ENCODE measurements at places on chromosomes 6 and 20. TPM values are rescaled to one million over a fixed set of nuclear protein-coding genes. Genes with fewer than 3 reads are reported as not detected.

DNA sequence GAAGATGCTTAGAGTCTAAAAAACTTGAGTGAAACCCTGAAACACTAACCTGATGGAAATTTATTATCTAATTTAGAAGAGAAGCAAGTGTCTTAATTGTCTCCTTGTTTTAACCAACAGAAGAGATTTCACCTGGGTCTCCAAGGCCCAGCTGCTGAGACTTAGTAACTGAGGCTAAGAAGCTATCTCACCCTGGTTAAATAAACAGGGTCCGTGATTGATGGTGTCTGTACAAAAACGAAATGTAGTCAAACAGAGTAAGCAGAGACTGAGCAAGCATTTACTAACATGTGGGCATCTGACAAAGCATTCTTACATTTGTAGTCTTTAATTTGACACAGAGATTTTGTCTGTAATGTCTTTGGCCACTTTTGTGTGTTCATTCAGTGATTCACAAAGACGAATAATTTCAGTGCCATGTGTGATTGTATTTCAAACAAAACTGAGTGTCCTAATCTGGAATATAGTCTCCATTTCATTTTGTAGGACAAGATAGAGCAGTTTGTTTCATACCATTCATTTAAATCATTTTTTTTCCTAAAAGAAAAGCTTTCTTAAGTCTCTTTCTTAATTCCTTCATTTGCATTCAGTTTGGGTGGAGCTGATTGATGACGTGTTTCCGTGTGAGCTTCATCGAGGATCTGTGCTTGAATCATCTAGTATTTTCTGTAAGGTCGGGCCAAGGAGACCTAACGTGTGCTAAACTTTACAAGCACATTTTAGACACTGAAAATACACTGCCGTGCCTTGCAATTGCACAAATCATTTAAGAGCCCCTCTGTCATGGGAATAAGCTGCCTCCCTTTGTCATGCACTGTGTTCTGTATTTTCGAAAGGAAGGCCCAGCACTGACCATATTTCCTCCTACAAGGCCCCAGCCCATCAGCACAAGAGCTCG lies 170.6 kb upstream of the QKI start:
- H3K27me3 ChIP-seq, result no peaks in the 10 kb centered on the region
- DNase-seq, result peak; percentile 52
- H3K4me3 ChIP-seq, result no peak overlapping the region
- no peak overlapping the region for H3K27ac ChIP-seq
- H3K4me1 ChIP-seq, result no peaks in the 10 kb centered on the region

Gene MICAL1
- total RNA-seq, result 57.8 TPM

DNA sequence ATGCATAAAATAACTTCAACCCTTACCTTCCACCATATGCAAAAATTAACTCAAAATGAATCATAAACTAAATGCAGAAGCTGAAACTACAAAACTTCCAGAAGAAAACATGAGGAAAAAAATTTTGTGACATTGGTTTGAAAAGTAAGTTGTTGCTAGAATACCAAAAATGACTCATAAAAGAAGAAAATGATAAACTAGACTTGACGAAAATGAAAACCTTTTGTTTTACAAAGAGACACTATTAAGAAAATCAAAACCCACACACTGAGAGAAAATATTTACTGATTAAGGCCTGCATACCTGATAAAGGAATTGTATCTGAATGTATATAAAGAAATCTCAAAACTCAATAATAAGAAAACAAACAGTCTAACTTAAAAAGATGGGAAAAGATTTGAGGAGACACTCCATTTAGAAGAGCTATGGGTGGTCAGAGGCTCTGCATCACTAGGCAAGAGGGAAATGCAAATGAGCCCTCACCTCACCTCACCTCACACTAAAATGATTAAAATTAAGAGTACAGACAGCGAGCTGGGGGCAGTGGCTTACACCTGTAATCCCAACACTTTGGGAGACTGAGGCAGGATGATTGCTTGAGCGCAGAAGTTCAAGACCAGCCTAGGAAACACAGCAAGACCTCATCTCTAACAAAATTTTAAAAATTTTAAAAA lies 97.6 kb upstream of the CST7 start:
- H3K27ac ChIP-seq, result no peak overlapping the region
- no peak overlapping the region for H3K4me3 ChIP-seq
- DNase-seq, result no peak
- H3K27me3 ChIP-seq, result peaks cover 31% of the 10 kb centered on the region

Gene TMEM244
- total RNA-seq, result not detected

- no peak for DNase-seq
- H3K4me1 ChIP-seq, result peaks cover 17% of the 10 kb centered on the region
- H3K27ac ChIP-seq, result no peak overlapping the region
- H3K4me3 ChIP-seq, result no peak overlapping the region
Observed at GRCh38 chr6:134376785-134377184, 58.9 kb upstream of the SGK1 start.

- H3K27ac ChIP-seq, result no peak overlapping the region
- H3K4me1 ChIP-seq, result no peaks in the 10 kb centered on the region
- DNase-seq, result no peak
- H3K4me3 ChIP-seq, result no peak overlapping the region
- no peaks in the 10 kb centered on the region for H3K36me3 ChIP-seq
- peaks cover 17% of the 10 kb centered on the region for H3K27me3 ChIP-seq
Observed at GRCh38 chr6:109944448-109944847, 33.7 kb upstream of the GPR6 start.

DNA sequence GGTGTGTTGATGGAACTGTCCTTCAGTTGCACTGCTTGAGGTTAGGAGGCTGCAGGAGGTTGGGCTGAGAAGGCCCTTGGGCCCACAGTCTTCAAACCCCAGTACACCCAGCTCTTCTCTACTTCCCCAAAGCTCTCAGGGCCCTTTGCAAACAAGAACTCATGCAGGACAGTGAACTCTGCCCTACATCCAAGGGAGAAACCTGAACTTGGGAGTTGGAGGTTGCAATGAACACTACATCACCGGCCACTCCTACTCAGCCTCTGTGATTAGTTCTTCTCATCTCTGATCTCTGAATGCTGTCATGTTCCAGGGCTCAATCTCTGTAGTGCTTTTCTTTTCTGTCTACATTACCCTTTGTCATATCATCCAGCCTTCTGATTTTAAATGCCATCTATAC lies 148.5 kb upstream of the PDE7B start:
- DNase-seq, result no peak
- H3K36me3 ChIP-seq, result no peaks in the 10 kb centered on the region
- H3K27me3 ChIP-seq, result no peaks in the 10 kb centered on the region
- no peaks in the 10 kb centered on the region for H3K4me1 ChIP-seq
- H3K27ac ChIP-seq, result no peak overlapping the region

- no peak for DNase-seq
- no peak overlapping the region for H3K4me3 ChIP-seq
- H3K36me3 ChIP-seq, result no peaks in the 10 kb centered on the region
Observed at GRCh38 chr6:147195510-147195909, 8.7 kb upstream of the STXBP5 start.

Gene MOXD1
- total RNA-seq, result 528 TPM

Gene EDN1
- 1.8 TPM for total RNA-seq

Gene RIMS4
- not detected for total RNA-seq

- no peaks in the 10 kb centered on the region for H3K36me3 ChIP-seq
- H3K4me3 ChIP-seq, result no peak overlapping the region
- H3K27ac ChIP-seq, result no peak overlapping the region
- H3K27me3 ChIP-seq, result 0 out of 2 replicates have a peak, but pooled peaks cover 7% of the 10 kb centered on the region
- DNase-seq, result no peak
Observed at GRCh38 chr6:160863782-160864181, 127.8 kb upstream of the MAP3K4 start.

Gene RAB44
- total RNA-seq, result not detected

Gene PPP2R5D
- 39.1 TPM for total RNA-seq

Gene ZBTB46
- 3.9 TPM for total RNA-seq

- no peaks in the 10 kb centered on the region for H3K36me3 ChIP-seq
- no peak for DNase-seq
- H3K4me1 ChIP-seq, result 0 out of 2 replicates have a peak, but pooled peaks cover 6% of the 10 kb centered on the region
Observed at GRCh38 chr6:70857387-70858077, 99.3 kb downstream of the B3GAT2 start.

DNA sequence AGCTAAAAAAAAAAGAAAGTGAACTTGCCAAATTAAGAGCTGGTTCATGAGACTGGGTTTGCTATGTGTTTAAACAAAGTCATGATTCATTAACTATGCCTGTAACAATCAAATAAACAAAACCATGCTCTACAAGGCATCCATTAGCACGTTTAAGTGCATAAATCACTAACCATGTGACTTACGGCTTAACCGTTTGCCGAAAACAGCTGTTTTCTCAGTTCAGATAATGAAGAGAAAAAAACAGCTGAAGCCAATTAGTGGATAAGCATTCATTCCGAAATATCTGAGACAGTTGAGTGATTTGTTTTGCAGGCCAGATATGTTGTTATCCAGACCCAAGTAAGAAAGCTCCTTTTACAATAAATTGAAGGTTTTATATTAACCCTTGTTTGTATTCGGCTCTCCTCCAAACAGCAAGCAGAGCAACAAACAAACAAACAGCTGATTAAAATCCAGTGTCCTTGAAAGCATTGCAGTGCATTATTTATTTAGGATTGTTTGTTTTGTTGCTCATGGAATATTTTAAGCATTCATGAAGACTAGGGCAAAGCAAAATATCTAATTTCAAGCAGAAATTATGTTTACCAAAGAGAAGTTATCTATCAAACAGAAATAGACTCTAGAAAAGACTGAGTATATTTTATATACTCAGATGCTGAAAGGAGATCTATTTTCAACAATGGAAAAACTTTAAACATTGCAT lies 343.5 kb downstream of the RFPL4B start:
- peaks cover 18% of the 10 kb centered on the region for H3K4me1 ChIP-seq
- H3K27ac ChIP-seq, result peak overlapping the region; percentile 47
- no peaks in the 10 kb centered on the region for H3K36me3 ChIP-seq

GRCh38 chr6:17519120-17519519 lies 81.0 kb upstream of the FAM8A1 start:
- no peak overlapping the region for H3K4me3 ChIP-seq
- H3K36me3 ChIP-seq, result no peaks in the 10 kb centered on the region
- H3K4me1 ChIP-seq, result peaks cover 4% of the 10 kb centered on the region
- DNase-seq, result peak; percentile 28
- H3K27me3 ChIP-seq, result no peaks in the 10 kb centered on the region

GRCh38 chr20:63473555-63474449 lies 1.3 kb upstream of the KCNQ2 start:
- H3K27me3 ChIP-seq, result peaks cover 45% of the 10 kb centered on the region
- H3K27ac ChIP-seq, result no peak overlapping the region
- H3K4me3 ChIP-seq, result no peak overlapping the region
- no peak for DNase-seq

DNA sequence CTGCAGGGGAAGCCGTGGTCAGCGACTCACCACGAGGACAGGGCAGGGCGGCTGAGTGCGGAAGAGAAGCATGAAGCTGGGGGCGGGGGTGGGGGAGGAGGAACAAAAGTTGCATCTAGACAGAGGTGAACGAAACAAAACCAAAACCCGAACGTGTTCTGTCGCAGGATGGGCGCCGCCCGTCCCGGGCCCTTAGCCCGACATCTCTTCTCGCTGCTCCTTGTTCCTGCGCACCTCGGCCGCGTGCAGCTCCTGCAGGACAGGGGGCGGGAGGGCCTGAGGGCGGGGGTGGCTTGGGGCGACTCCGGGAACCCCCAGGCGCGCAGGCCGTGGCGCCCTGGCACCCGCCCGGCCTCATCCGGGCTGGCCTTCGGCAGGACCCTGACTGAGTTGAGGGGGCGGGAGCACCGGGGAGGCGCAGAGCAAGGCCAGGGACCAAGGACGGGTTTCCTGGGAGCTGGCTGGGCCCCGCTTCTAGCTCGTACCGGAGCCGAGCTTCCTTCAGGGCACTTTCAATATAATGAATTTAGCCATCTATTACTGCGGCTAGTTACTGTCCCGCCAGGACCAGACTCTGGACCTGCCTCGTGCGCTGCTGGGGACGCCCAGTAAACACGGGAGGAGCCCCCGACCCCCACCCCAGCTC lies 12.0 kb downstream of the STMN3 start:
- H3K4me3 ChIP-seq, result peak overlapping the region; percentile 41
- no peak overlapping the region for H3K27ac ChIP-seq
- H3K27me3 ChIP-seq, result no peaks in the 10 kb centered on the region
- DNase-seq, result no peak
- H3K36me3 ChIP-seq, result no peaks in the 10 kb centered on the region

DNA sequence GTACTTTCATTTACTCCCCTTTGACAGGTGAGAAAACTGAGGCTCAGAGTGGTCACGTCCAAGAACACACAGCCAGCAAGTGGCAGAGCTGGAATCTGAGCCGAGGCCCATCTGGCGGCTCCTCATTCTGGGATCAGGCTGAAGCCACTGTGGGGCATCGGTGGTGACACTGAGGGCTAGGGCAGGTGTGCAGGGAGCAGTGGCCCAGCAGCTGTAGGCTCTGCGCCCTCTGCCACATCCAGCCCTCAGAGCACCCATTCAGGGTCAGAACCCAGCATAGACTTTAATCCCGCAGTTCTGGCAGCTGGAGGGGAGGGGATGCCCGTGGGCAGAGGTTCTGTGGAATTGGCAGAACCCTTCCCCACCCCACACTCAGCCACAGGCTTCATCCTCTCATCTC lies 210.3 kb downstream of the PREX1 start:
- DNase-seq, result no peak
- H3K4me3 ChIP-seq, result no peak overlapping the region
- no peaks in the 10 kb centered on the region for H3K27me3 ChIP-seq
- H3K36me3 ChIP-seq, result no peaks in the 10 kb centered on the region
- H3K4me1 ChIP-seq, result peaks cover 7% of the 10 kb centered on the region

Gene SIGLEC1
- total RNA-seq, result not detected

Gene PAK5
- not detected for total RNA-seq

Gene HSPA1A
- 107 TPM for total RNA-seq

Gene STMN3
- total RNA-seq, result 26.8 TPM

GRCh38 chr20:54134445-54135220 lies 39.2 kb downstream of the CYP24A1 start:
- H3K36me3 ChIP-seq, result no peaks in the 10 kb centered on the region
- H3K4me3 ChIP-seq, result no peak overlapping the region
- no peaks in the 10 kb centered on the region for H3K27me3 ChIP-seq
- peak overlapping the region; percentile 90 for H3K27ac ChIP-seq
- H3K4me1 ChIP-seq, result peaks cover 29% of the 10 kb centered on the region

DNA sequence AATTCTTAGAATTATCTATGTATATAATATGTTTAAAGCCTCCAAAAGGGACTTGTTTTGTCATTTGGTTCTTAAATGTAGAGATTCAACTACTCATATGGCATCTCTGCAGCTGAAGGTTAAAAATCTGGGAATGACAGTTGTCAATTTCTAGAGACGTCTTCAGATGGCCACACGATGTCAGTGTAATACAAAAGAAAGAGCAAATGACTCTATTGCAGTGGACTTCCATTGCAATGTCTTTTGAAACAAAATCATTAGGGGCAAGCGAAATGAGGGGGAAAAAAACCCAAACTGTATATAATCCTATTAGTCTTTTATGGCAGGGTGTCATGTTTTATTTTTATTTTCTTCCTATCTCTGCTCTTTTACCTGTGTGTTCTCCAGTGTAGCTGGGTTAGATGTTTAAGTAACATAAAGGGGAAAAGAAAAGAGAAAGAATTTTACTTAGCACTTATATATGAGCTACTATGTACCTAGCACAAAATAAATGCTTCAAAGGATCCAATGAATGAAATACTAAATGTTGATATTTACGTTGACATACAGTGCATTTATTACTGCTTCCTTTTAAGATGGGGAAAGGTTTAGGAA lies 26.2 kb downstream of the CCN2 start:
- no peaks in the 10 kb centered on the region for H3K27me3 ChIP-seq
- peaks cover 17% of the 10 kb centered on the region for H3K4me1 ChIP-seq
- peak; percentile 72 for DNase-seq
